ENCODE measurements at places on chromosomes 2 and 18.

GRCh38 chr2:173955004-173955403 is 10.2 kb downstream of the SP3 start:
- no peak for DNase-seq

GRCh38 chr2:171482308-171482707 is 40.0 kb upstream of the CYBRD1 start:
- DNase-seq, result no peak

GRCh38 chr2:113284476-113284875 is 5.8 kb upstream of the PAX8 start:
- no peak for DNase-seq

DNA sequence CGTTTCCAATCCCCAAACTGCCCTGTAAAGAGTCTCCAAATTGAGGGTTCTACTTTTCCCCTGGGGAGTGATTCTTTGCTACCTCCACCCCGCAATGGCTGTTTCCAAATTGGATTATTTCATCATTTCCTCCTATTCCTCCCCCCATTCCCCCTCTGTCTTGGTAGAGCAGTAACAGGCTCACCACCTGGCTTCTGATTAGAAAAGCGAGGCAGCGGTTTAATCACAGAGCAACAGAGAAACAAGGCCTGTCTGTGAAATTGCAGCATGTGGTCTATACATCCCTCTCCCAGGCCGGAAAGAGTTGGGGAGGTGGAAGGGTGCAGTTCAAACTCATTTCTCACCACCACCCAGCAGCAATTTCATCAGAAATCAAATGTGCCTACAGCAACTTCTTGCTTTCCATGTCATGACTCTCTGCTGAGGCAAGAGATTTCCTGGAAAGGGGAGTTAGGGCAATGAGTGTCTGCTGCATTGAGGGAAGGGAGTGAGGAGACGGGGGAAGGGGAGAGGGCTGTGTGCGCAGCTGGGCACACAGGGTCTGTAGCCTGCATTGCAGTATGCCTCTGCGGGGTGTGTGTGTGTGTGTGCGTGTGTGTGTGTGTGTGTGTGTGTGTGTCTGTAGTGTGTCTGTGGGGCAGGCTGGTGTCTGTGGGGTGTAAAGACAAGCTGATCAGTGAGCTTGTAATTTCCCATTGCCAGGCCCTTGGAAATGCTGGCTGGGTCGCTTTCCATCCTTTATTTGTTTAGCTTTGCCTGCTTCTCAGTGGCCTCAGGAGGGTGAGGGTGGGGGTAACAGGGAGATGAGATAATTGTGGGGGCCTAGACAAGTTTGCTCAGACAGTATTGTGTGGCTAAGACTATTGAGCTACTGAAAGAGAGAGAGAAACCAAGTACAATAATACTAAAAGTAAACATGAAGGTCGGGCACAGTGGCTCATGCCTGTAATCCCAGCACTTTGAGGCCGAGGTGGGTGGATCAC is 13.5 kb upstream of the IGFBP2 start:
- DNase-seq, result no peak

DNA sequence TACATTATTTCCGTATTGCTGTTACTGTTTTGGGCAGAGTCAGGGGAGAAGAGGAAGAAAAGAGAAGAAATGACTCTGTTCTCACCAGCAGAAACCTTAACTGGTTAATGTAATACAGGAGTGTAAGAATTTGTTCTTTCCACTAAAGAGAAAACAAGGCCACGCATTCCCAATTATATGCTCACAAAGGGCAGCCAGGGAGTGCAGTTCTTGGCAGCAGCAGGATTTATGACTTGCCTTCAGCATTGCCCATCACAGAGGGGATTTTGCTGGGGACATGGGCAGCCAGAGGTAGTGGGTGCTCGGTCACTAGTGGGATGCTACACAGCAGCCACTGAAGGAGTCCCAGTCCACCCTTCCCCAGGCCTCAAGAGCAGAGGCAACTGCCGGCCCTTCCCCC is 18.4 kb downstream of the MREG start:
- DNase-seq, result no peak

DNA sequence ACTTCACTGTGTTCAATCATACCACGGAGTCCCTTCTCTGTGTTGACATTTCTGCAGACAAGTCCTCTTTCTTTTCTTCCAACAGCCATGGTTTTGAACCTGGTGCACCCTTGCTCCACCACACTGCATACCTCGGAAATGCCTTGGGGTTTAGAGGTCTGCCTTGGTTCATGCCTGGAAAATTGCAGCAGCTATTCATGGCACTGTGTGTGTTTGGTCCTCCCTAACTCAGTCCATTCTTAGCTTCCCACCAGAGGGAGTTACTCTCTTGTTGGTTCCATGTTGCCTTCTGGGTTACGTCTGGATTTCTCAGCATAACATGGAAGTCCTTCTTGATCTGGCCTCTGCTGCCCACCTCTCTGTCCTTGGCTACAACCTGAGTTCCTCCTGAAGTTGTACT is 206.0 kb downstream of the FHOD3 start:
- DNase-seq, result no peak

DNA sequence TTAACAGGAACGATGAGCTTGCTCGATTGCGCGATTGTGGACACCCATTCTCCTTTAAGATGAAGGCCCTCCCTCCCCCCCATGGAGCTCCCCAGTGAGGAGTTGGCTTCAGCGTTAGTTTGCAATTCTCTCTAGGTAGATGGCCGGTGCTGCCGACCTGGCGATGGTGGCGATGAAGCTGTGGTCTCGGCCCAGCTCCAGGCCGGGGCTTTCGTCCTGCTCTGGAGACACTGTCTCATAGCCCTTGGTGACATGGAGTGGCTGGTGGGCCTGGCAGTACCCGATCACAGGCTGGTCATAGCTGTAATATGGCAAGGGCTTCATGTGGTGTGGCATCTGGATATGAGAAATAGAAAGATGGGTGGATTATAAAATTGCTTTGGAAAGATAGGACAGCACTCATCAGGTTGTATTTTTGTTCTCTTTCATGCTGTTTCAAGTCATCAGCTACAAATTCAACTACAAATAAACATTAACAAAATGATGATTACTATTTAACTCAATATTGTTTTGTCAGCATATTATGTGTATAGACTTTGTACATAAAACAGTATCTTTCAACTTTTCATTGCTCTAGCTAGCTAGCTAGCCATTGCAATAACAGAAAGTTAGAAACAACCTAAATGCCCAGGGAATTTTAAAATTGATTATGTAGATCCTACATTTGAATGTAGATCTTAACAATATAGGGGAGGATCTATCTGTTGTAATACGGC is 773.4 kb downstream of the LRRTM4 start:
- DNase-seq, result no peak

- DNase-seq, result no peak
These were observed 2.9 kb downstream of the MXD1 start for GRCh38 chr2:69917852-69918251.
